ENCODE measurements at places on chromosomes 1 and 21. TPM values are rescaled to one million over a fixed set of nuclear protein-coding genes. Genes with fewer than 3 reads are reported as not detected.

- no peak for ATAC-seq
Measured at GRCh38 chr1:37797750-37798345, 4.2 kb downstream of the MANEAL start.

DNA sequence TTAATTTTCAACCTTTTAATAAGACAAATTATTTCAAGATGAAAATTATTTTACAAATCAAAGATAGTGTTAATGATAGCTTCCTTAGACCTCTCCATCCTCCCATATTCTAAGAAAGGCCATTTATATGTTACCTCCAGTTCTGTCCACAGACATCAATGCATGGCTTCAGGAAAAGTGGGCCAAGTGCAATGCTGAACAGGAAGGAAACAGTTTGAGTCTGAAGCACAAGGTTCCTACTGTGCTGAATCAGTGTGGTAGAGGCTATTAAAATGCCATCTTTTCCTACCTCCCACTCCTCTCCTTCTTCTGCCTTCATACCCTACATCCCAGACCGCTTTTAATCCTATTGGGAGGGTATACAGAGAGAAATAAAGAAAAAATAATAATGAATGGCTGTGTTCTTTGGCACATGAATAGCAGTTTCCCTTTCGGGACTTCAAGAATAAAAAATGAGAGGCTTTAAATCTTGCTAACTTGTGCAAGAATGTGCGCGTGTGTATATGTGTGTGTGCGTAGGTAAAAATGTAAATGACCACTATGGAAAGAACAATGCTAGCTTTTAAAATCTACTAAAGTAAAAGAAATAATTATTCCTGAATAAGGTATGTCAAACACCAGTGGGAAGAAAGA, 62.6 kb upstream of the C1orf105 start:
- no peak for ATAC-seq

- no peak for ATAC-seq
Measured at GRCh38 chr1:158149175-158149574, 31.5 kb upstream of the CD1D start.

DNA sequence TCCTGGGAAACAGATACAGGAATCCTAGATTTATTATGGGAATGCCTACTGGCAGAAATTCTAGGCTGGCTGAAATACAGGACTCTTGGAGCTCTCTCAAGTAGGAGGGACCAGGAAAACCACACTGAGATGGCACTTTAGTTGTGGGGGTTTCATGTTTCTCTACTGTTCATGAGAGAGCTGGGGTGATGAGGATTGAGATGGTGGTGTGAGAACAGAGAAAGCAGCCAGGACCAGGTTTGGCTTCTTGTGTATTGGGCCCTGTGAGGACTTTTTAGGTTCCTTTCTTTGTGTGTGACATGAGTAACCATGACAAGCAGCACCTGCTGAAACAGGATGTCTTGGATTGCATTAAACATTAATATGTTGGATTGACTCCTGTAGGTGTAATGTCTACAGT, 4.9 kb downstream of the ARID1A start:
- ATAC-seq: no peak

- ATAC-seq: no peak
Measured at GRCh38 chr1:232029315-232029714, 402.7 kb downstream of the DISC1 start.

- no peak for ATAC-seq
Measured at GRCh38 chr1:48875552-48876329, 99.0 kb upstream of the BEND5 start.

DNA sequence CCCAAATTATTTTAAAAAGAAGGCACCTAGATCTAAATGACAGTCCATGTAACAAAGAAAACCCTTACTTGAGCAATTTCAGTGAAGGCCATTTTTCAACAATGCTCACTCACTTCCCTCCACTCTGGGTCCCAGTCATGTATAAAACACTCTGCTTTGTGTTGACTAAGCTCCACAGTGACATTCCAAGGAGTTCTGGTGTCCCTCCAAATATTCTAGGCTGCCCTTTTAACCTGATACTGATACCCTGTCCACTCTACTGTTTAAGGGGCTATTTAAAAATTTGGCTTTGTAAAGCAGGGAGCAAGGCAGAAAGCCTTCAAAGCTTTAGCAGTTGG, 73.6 kb downstream of the GNG12 start:
- ATAC-seq: no peak

LRRC7 gene
- 0.81 TPM for total RNA-seq

Data from gastroesophageal sphincter (tissue), 4 donors.